Cardiac septum (tissue), 1 donor: ENCODE measurements at places on chromosomes 5 and 9. TPM values are rescaled to one million over a fixed set of nuclear protein-coding genes. Genes with fewer than 3 reads are reported as not detected.

DNA sequence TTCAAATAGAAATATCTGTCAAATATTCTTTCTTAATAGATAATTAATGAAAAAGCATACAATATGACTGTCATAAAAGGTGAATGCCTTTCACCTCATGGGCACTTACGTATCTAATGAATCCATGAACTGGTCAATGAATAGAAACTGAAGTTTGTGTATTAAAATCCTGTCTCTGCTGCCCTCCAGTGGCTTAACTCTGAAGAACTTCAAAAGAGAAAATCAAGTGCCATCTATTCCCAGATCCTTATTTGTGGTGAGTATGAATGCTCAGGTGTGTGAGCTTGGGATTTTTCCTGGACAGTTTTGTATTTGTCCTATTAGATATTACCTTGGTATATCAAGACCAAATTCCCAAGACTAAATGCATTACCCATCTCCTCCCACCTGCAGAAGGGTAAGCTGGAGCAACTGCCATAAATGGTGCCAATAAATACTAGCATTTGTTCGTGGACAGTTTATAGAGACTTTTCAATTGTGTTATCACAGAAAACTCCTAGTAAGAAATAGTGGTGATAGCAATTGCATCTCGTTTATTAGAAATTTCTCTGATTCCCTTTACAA, 44.0 kb upstream of the SVEP1 start:
- DNase-seq: no peak

GRCh38 chr5:1074816-1075554, 36.9 kb downstream of the SLC12A7 start:
- DNase-seq: no peak

DNA sequence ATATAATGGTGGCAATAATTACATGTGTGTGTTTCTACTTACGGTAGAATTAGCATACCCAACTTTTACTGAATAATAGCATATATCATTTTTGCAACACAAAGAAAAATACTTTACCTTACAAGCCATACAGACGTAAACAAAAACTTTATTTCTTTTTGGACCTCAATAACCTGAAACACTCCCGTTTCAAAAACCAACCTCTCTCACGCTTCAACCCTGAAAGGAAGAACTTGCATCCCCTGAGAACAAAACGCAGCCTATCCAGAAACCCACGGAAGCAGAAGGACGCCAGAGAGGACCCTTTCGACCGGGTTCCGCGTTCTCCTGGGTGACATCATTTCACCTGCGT, at the start of gene RNF38:
Gene RNF38 (minus strand): TSS at position 290 of the 352 bp plus-strand sequence. CDS start 161 bp downstream, at position 129.
- no peak for DNase-seq

GRCh38 chr5:10527281-10527950, 36.5 kb upstream of the ANKRD33B start:
- no peak for DNase-seq

DNA sequence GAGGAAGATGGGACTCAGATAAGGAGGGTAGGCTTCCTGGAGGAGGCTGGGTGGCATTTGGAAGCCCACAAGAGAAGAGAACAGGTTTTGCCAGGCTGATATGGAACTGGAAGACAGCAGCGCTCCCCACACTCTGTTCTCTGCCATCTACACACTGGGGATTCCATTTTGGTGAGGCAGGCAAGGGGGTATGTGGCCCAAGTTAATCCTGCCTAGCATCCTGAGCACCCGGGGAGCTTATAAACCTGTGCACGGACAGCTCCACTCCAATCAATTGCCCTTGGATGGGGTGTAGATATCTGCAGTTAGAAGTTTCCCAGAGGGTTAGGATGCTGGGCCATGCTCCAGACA, 158.8 kb downstream of the MACROH2A1 start:
- no peak for DNase-seq

DNA sequence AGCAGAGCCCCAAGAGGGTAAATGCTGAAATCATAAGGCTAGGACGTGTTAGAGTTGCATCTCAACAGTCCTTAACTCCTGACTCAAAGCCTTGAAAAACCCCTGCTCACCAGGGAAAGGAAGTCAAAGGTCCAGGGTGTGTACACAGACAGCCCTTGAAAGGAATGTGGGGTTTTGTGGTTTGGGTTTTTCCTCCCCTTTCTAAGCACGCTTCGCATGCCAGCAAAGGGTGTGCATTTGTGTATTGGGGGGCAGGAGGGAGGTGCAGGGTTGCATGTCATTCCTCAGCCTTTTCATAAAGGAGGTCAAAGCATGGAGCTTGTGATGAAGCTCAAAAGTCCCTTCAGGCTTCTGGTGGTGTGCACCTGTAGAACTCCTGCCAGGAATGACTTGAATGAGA, 17.3 kb upstream of the XPA start:
- DNase-seq: no peak

DNA sequence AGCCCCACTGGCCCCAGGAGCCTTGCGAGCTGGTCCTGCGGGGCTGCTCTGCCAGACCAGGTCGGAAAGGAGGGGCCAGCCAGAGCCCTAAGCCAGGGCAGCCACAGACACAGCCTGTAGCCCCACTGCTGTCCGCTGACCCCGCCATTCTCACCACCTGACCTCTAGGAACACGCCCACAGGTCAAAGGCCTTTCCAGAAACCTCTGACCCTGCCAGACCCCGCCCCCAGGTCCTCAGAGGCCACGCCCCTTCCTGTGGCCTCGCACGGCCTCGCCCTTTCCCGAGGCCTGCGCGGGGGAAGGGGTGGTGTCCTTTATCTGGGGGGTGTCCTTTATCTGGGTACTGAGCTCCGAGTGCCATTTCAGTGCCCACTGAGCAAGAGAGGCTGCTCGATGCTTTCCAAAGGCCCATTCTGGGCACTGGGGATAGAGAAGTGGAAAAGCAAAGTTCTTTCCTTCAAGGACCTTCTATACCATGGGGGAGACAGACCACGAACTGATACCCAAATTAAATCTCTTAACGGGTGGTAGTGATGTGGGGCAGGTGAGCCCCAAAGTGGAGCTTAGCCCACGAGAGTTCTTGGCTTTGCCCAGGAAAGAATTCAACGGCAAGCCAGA, 46.5 kb downstream of the P4HA2 start:
- DNase-seq: no peak

DNA sequence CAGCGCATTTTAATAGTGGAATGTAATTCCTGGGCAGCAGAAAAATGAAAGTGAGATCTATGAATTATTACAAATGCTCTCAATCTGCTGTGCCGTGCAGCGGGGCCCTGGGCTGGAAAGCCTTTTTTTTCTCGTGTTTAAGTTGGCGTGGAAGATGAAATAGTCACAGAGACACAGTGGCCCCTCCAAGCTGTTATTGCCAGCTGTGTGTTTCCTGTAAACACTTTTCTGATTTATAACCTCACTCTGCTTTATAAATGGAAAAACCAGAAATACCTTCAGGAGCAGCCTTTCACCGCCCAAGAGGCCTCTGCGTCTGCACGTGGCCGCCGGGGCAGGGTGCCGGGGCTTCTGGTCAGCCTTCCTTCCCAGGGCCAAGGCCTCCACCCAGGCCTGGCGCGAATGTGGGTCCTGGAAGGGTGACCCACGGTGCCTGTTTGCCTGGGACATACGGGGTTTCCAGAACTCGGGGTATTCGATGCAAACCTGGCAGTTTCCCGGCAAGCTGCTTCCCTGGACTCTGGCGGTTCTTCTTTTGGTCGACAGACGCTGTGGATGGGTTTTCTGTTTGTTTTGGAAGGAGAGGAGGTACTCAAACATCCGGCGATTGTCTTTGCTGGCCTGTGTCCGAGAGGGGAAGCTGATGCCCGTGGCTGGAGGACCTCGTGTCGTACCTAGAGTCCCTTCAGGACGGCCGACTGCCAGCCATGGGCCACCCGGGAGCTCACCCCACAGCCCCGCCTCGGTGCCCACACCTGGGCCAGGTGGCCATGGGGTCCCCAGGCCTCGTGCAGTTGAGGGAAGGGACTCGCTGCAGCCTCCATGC, 256.7 kb downstream of the PARP8 start:
- DNase-seq: no peak

- DNase-seq: no peak
These were observed 93.7 kb downstream of the SNCAIP start for GRCh38 chr5:122405751-122406150.

DNA sequence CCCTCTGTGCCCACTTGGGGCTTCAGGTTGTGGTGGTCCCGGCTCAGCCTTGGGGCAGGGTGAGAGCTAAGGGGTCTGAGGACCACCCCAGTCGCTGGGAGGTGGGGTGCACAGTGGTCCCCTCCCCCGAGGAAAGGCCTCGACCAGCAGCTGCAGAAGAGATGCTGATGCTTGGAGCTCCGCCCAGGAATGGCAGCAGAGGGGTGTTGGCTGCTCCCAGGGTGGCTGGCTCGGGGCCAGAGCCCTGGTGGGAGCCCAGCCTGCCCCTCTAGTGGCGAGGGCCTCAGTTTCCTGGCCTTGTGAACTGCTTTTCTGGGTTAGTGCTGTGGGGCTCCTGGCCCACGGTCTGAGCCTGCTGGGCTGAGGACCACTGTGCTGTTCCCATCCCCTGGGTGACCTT, 1.2 kb downstream of the DIPK1B start:
- no peak for DNase-seq

DNA sequence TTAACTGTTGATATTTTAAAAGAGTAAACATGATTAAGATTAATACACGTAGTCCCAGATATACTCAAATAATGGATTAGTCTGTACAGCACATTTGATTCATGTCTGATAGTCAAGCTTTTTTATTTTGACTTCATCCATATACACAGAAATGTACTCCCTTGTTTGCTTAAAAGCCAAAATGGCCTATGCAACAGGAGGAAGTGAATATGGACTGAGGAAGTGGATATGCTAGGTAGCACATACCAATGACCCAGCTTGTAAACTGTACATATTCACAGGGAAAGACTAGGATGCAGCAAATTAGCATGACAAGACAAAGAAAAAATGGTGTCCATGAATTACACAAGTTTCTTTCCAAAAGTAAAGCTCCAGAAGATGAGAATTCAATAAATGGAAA, 109.7 kb downstream of the CAAP1 start:
- DNase-seq: no peak

DNA sequence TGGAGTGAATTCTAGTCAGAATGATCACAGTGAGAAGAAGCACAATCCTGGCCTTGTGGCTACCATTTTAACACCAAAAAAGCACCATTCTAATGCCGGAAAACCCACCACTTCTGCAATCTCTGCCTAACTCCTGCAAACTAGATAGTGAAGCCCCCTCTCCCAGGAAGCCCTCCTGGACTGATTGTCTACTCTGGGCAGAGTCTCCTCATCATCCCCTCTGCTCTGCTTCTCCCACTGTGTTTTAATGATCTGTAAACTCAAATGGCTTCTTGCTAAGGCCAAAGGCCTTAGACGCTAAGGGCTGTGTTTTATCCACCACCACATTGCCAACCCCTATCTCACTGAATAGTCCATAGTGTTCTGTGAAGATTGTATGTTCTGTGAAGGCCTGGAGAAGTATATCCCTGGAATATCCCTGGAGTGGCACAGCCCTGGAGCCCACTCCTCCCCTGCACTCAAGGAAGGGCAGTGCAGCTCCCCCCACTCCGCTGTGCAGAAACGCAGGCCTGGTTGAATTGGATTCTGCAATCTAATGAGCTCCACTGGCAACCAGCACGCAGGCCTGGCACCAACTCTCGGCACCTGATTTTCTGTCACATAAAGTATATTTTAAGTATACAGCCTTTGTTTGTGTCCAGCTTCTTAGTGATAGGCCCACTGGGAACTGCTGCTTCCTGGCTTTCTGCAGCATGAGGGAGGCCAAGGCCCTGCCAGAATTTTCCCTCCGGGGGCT, 126.3 kb downstream of the ATPSCKMT start:
- no peak for DNase-seq

- DNase-seq: no peak
These were observed 67.1 kb downstream of the ADAMTS12 start for GRCh38 chr5:33824516-33825195.

GRCh38 chr9:80794197-80794596, 895.1 kb downstream of the TLE1 start:
- DNase-seq: no peak

DNA sequence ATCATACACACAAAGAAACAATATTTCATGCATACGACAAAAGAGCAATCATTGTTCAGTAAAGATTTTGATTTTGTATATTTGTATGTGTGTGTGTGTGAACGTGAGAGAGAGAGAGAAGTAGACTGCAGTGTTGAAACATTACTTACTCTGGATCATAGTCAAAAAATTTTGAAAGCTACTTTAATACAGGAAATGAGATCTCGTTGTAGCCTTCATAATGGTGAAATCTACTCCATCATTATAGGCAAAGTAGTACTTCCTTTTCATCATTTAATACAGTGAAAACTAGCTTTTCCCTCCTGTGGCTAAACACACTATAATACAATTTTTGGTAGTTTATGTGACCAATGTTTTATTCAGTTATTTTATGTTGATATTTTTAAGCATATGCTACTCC, 1427.7 kb upstream of the C9orf72 start:
- no peak for DNase-seq

GRCh38 chr5:99061299-99061698, 132.5 kb upstream of the CHD1 start:
- DNase-seq: no peak

DNA sequence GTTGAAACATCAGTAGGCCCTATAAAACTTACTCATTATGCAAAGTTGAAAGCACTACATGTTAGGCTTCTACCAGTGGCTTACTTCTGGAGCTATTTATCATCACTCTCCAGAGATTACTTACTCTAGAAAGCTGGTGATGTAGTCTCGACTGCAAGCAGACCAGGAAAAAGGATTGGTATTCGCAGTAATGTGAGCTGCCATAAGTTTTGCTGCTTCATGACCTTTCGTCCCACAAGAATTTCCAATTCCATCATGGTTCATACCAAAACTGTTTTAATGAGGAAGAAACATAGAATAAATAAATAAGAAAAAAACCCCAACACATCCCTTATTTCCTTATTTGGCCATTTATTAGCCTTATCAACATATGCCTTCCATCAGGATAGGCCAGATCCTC, 181.9 kb downstream of the ADAMTS6 start:
- DNase-seq: no peak

DNA sequence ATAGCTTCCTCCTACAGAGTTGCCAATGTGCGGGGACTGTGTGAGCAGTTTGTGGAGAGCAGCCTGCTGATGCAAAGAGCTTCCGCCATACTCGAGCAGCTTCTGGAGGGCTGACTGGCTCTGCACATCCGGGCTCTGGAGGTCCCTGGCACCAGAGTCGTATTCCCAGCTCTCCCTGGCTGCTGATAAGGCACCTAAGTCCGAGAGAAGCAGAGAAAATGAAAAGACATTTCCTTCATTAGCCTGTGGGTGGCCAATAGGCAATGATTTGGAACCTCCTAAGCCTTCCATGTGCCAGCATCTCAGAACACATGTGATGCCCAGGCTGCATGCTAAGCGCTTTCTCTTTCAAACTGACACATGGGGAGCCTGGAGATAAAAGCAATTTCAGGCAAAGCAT, 94.3 kb downstream of the TSSK1B start:
- no peak for DNase-seq

The AFAP1L1 gene
- total RNA-seq: 55.2 TPM

The FCN2 gene
- not detected for total RNA-seq

The TAF11L10 gene
- total RNA-seq: not detected

The C9 gene
- total RNA-seq: not detected

The MAML1 gene
- 13.2 TPM for total RNA-seq

The CA9 gene
- 0.48 TPM for total RNA-seq

The SPACA9 gene
- 5.4 TPM for total RNA-seq

The ADGRD2 gene
- total RNA-seq: not detected
